ENCODE measurements at places on chromosomes 13 and 19.

DNA sequence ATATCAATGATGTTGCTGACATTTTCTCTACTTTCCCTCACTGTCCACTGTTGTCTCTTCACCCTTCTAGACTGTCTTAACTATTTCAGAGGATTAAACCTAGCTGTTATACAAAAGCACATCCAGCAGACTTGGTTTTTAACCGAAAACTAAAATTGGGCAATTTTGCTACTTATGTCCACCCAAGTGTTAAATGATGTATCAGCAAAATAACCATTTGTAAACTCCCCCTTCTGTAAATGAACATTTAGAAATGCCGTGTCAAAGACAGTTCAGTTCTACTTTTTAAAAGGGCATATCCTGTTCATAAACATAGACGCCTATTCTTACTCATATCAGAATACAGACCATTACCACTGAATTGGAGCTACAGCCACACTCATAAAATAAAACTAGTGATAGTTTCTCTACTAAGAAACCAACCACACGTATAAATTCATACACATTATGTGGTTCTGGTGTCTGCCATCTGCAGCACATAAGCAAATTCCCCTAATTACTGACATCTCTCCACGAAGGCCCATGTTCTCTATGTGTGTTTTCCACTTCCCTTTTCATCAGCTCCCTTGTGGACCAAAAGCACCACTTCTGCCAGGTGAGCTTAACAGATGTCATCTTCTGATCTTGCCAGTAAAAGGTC lies 1091.8 kb downstream of the PCDH9 start:
- no peak for DNase-seq

DNA sequence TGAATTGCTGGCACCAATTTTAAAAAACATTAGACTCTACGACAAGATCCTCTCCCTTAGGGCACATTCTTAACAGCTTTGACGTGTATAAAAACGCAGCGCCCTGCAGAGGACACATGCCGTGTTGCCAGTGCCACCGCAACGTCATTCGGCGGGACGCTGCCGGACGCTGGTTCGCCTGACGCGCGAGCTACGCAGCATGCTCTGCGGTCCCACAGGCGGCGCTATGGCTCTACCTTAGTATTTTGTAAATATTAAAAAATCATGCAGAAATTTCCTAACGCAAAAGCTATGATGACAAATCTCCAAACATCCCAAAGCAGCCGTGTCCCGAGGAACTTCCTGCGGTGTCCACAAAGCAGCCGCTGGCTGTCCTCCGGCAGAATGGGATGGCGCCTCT lies 4.2 kb upstream of the ADPRHL1 start:
- no peak for DNase-seq

- no peak for DNase-seq
Observed at GRCh38 chr13:49620170-49620621, 8.1 kb upstream of the ARL11 start.

GRCh38 chr13:113897161-113897560 lies 33.3 kb upstream of the GAS6 start:
- peak; percentile 14 for DNase-seq

DNA sequence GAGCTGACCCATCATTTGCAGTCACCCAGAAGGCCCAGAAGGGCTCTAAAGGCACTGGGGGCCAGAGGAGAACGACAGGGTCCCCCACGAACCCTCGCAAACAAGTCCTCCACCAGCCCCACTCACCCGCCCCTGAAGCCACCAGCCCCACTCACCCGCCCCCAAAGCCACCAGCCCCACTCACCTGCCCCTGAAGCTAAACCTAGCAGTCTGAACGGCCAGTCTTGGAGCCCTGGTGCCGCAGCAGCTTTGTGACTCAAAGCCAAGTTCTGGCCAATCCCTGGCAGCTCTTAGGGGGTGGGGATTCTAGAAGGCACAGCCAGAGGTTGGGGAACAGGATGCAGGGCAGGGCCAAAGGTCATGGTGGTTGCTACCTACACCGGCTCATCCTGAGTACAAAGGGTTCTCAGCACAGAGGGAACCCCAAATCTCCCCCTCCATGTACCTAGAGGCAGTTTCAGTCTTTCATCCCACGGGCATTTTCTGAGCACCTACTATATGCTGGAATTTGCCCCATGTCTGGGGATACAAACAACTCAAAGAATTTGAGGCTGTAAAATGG lies at the start of gene IQCN:
IQCN (minus strand) TSS at position 234 of the 562 bp plus-strand sequence. CDS start 4,974 bp downstream, outside the sequence.
- no peak for DNase-seq

- no peak for DNase-seq
Observed at GRCh38 chr19:14091081-14091812, 696 bp upstream of the SAMD1 start.

DNA sequence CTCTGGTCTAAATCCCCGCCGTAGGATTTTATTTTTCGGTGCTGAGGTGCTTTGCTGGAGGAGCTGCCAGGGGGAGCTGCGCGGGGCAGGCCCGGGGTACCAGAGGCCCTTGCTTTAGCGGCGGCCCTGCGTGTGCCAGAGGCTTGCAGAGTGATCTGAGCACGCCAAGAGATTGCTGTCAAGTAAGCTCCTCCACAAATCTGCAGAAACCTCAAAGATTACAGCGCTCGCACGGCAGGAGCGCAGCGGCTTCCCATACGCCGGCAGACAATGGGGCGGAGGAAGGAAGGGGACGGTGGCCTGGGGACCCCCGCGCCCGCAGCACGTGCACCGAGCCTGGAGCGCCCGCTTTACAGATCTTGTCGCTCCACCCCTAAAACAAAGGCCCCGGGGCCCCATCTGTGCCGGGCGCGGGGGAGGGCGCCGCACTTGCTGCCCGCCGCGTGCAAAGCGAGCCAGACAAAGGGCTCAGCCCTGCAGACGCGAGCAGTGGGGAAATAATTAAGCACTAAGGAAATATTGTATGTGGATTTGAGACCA lies 9.1 kb upstream of the C19orf12 start:
- no peak for DNase-seq

GRCh38 chr19:30630289-30631032 lies 258.3 kb downstream of the ZNF536 start:
- no peak for DNase-seq
